ENCODE measurements at places on chromosomes 12 and 14. TPM values are rescaled to one million over a fixed set of nuclear protein-coding genes. Genes with fewer than 3 reads are reported as not detected.

Gene C12orf54
- polyA plus RNA-seq: 0.86 TPM

Gene TCL1A
- 0.95 TPM for polyA plus RNA-seq

Gene PRKAG1
- polyA plus RNA-seq: 65.2 TPM

Gene KIF5A
- polyA plus RNA-seq: 188 TPM

Gene NPFF
- 5.9 TPM for polyA plus RNA-seq

Gene ERP27
- polyA plus RNA-seq: 0.38 TPM

Gene POMT2
- polyA plus RNA-seq: 55.7 TPM

Gene LRRC10
- 0.06 TPM for polyA plus RNA-seq

Gene AVPR1A
- polyA plus RNA-seq: 1.2 TPM

Gene RPL6
- 1,428 TPM for polyA plus RNA-seq

Gene MYBPC1
- polyA plus RNA-seq: 7.3 TPM
